Cerebellum (tissue), 4 donors: ENCODE measurements at places on chromosomes 16 and 17. TPM values are rescaled to one million over a fixed set of nuclear protein-coding genes. Genes with fewer than 3 reads are reported as not detected.

DNA sequence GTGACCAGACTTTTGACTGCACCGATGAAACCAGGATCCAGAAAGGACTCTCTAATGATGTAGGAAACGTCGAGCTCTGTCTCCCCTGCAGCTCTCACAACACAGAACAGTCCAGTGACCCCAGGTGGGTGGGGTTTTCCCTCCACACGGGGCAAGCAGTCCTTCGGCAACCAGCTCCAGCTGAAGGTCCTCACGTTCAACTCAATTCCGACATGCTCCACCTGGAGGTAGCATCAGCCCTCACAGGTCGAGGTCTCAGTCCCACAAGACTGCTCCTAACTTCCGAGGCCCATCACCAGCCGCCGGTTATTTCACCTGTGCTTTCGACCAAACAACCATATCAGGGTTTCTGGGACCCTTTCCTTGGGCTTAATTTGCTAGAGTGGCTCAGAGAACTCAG is 28.2 kb downstream of the ITGAE start:
- DNase-seq, result no peak

- no peak for DNase-seq
These were observed 304.7 kb downstream of the CA10 start for GRCh38 chr17:51853857-51854256.

- DNase-seq, result no peak
These were observed 6.6 kb upstream of the CBX8 start for GRCh38 chr17:79803421-79803996.

DNA sequence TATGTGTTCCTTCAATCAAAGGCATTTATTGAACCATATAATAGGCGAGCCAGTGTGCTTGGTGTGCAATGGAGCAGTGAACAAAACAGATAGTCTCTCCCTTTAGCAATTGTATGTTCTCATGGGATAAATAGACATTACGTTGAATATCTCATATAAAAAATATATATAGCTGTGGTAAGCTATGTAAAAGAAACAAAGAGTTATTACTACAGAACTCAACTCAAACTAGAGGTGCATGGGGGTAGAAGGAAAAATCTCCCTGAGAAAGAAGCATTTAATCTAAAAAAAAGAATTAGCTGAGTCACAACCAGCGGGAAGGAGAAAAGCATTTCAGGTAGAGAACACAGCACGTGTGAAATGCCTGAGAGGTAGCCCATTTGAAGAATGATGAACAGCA is 919.3 kb downstream of the CDH11 start:
- DNase-seq, result no peak

DNA sequence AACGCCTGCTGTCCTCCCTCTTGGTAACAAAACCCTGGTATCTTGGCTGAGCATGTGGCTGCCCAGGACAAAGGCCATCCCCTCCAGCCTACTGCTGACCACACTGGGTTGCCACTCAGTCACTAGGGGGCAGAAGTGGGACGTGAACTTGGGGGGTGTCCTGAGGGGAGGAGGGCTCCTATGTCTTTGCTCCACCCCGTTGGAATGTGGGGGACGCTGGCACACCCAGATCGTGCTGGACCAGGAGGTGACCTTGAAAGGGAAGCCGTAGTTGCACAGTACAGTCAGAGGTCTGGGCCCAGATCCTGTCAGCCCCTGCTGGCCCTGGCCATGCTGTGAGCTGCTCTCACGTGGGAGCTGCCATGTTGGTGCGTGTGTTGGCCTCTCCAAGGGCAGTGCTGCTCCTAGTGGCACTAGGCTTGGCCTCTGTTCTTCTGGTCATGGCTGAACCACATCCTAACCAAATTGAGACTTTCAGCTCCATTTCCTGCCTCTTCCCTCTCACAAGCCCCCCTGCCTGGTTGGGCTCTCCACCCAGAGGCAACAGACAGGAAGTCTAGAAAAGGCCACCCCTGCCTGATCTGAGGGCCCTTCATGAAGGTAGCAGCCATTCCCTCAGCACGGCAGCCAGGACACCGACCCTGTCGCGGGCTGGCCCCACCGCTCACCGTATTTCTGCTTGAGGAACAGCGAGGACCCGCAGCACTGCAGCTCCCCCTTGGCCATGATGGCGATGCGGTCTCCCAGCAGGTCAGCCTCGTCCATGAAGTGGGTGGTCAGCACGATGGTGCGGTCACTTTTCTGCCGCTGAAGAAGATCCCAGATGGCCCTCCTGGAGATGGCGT is 29.0 kb upstream of the RNPS1 start:
- no peak for DNase-seq

DNA sequence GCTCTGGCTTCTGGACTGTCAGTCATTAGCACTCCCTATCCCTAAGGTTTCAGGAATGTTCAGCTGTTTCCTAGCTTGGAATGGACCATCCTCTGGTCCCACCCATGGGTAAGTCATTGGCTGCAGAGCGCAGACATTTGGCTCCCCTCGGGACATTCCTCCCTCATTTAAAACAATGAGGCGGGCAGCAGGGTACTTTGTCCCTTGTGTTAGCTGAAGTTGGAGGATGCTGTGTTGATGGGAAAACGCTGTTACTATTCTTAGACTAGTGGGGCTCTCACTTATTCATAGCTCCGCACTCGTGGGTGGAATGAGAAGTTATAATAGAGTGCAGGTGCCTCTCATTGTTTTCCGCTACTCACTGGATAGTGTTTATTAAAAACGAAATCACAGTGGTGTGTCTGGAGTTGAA is 673.8 kb downstream of the WWOX start:
- DNase-seq, result no peak

DNA sequence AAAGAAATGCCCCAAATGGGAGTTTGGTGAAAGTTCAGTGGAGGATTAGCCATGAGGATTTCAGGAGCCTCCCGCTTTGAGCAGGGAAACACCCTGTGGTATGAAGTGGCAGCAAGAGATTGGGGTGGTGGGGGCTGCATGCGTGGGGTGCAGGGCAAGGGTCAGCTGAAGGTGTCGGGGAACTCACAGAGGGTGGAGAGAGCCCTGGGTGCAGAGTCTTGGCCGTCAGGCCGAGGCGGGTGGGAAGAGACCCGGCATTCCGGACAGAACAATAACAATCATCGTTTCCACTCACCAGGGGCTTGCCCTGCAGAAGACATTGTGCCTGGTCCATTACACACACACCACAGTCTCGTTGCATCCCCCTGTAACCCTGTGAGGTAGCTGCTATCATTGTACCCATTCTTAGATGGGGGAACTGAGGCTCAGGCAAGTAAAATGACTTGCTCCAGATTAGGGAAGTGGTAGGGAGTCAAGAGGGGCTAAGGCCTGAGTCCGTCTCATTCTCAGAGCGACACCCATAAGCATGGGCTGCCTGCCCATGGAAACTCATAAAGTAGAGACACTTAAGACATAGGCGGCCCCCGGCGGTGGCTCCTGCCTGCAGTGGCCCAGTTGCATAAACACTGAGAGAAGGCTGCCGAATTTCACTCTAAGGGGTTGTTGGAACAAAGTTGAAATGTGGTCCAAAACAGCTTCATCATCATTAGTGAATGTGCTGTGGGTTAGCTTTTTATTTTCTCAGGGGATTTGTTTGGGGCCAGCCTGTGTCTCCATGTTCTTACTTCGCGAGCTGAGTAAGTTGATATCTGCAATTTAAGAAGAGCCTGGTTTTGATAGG is 93.3 kb downstream of the CMIP start:
- DNase-seq, result no peak

DNA sequence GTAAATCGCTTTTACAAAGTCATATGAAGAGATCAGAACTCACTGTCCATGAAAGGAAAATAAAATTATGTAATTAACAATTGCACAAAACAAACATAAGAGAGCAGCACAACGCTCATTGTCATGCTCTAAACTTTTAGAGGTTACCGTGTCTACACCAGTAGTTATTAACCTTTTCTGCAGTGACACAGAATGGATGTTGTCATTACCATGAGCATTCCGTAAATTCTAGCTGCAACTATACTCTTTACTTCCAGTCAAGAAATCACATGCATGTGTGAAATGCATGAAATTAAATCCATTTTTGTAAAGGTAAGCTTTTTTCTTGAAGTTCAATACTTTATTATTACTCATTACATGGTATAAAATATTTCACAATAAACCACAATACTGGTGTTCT is 38.2 kb downstream of the USP32 start:
- DNase-seq, result no peak

GRCh38 chr16:55555436-55555835 is 11.0 kb upstream of the CAPNS2 start:
- DNase-seq, result no peak

DNA sequence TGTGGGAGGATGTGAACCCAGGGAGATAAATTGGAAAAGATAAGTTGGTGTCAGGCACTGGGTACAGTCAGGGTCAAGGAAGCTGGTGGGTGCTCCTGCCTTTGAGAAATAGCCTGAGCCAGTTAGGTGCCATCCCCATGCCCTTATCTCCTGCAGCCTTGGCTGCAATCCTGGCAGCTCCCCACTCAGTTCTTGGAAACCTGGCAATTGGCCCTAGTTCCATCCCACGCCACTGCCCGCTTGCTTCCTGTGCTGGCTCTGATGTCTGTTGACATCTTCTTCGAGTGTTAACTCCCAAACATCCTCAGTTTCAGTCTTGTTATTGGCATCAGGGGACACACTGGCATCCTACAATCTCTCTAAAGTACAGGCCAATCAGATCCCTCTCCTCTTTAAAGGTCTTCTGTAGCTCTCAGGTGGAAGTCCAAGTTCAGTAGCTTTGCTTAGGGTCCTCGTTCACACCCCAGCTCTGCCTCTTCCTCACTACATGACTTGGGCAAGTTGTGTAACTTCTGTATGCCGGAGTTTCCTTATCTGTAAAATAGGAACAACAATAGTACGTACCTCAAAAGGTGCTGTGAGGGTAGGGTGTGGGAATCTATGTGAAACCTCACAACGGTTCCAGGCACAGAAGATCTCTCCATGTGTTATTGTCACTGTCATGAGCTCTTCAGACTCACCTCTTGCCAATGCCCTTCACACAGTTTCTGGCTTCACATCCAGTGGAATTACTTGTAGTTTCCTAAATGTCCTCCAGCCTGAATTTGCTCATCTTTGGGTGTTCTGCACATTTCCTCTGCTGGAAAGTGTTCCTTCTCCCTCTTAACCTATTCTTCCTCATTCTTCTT is 13.5 kb upstream of the PRKAR1A start:
- DNase-seq, result no peak

GRCh38 chr17:77726549-77727006 is 231.9 kb upstream of the TNRC6C start:
- no peak for DNase-seq

DNA sequence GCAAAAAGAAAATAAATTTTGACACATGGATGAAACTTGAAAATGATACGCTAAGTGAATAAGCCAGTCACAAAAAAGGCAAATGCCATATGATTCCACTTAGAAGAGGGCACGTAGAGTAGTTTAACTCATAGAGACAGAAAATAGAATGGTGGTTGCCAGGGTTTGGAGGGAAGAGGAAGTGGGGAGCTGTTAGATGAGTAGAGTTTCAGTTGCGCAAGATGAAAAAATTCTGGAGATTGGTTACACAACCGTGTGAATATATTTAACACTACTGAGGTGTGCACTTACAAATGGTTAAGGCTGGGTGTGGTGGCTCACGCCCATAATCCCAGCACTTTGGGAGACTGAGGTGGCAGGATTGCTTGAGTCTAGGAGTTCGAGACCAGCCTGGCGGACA is 93.4 kb upstream of the TMEM132E start:
- DNase-seq, result no peak

GRCh38 chr17:73042809-73043685 is 49.4 kb downstream of the SLC39A11 start:
- DNase-seq, result no peak

DNA sequence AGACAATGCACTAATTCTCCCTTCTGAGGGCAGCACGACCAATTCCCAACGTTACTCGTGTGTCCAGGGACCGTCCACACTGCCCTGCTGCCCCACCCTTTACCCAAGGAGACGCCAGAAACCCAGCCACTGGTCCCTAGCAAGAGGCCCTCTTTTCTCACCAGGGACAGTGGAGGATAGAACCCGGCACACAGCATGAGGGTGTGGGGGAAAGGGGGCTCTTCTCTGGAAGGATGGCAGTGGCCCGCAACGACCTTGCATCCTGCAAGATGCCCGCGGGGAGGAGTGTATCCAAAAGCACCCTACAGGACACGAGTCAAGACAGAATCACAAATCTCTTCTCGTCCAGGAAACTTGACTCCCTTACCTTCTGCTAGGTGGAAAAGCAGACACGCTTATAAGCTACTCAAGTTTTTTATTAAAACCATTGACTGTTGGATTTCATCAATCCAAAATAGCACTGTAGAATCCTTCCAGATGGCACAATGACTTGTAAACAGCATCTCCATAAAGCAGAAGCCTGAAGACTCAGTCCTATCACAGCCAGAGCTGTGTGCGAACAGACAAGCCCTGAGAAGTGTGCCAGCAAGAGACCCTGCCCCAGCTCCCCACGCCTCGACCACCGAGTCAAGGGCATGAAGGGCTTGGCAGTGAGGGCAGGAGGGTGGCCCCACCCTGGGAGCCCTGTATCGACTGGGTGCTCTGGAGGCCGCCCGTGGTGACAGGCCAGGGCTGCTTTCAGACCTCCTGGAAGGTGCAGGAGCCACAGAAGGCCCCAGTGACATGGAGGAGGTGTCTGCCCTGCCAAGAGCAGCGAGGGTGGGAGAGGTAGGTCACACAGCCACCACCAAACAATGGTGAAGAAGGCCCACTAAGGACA is 103.8 kb downstream of the ANKRD11 start:
- no peak for DNase-seq

GRCh38 chr16:57367116-57367752 is 5.1 kb upstream of the CX3CL1 start:
- DNase-seq, result no peak

- no peak for DNase-seq
These were observed 1.8 kb upstream of the PRSS53 start for GRCh38 chr16:31090540-31090939.

- no peak for DNase-seq
These were observed 242.9 kb downstream of the CDH11 start for GRCh38 chr16:64878940-64879339.

GRCh38 chr16:49969091-49970030 is 55.7 kb upstream of the CNEP1R1 start:
- DNase-seq, result no peak

DNA sequence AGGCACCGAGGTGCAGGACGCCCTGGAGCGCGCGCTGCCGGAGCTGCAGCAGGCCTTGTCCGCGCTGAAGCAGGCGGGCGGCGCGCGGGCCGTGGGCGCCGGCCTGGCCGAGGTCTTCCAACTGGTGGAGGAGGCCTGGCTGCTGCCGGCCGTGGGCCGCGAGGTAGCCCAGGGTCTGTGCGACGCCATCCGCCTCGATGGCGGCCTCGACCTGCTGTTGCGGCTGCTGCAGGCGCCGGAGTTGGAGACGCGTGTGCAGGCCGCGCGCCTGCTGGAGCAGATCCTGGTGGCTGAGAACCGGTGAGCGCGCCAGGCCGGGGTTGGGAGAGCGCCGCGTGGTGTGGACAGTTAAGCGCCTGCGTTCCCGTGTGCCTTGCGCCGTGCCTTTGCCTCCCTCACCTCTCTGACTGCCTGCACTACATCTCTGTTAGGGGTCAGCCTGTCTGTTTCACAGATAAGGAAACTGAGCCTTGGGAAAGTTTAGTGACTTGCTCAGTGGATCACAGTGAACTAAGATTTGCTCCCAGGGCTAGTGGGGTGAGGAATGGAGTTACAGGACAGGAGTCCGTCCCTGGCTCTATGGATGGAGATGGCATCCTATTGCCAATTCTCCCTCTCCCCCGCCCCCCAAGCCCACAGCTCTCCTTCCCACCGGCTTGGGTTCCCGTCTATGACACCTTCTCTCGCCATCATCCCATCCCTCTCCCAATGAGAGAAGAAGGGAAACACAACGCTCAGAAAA is 880 bp downstream of the SARM1 start:
- DNase-seq, result peak; percentile 59

The ATP5PD gene
- 69.1 TPM for total RNA-seq

The TEX19 gene
- not detected for total RNA-seq

The TMEM238L gene
- total RNA-seq, result not detected

The NFATC2IP gene
- total RNA-seq, result 35.2 TPM

The VMO1 gene
- not detected for total RNA-seq

The MFAP4 gene
- 2.7 TPM for total RNA-seq

The GLYR1 gene
- 55.9 TPM for total RNA-seq
